ENCODE measurements at places on chromosomes 5 and 9. TPM values are rescaled to one million over a fixed set of nuclear protein-coding genes. Genes with fewer than 3 reads are reported as not detected.
A peak's percentile ranks its signal among the peaks of the same experiment; 100 is the strongest.

Gene SLC36A2
- 1.8 TPM for total RNA-seq

GRCh38 chr5:35816881-35817521, 39.7 kb upstream of the IL7R start:
- no peak overlapping the region for H3K27ac ChIP-seq
- DNase-seq, result no peak
- H3K36me3 ChIP-seq, result no peaks in the 10 kb centered on the region
- H3K4me1 ChIP-seq, result no peaks in the 10 kb centered on the region
- no peak overlapping the region for H3K4me3 ChIP-seq
- no peaks in the 10 kb centered on the region for H3K27me3 ChIP-seq

- H3K4me1 ChIP-seq, result no peaks in the 10 kb centered on the region
- H3K36me3 ChIP-seq, result no peaks in the 10 kb centered on the region
- H3K27me3 ChIP-seq, result no peaks in the 10 kb centered on the region
- H3K27ac ChIP-seq, result no peak overlapping the region
- no peak overlapping the region for H3K4me3 ChIP-seq
- DNase-seq, result peak; percentile 23
These were observed 43.9 kb upstream of the RNF130 start for GRCh38 chr5:180115326-180116076.

GRCh38 chr5:73311291-73312110, 137.1 kb downstream of the FOXD1 start:
- no peaks in the 10 kb centered on the region for H3K36me3 ChIP-seq
- H3K4me1 ChIP-seq, result peaks cover 5% of the 10 kb centered on the region
- DNase-seq, result peak; percentile 88

Gene PCDHGA12
- total RNA-seq, result 4.0 TPM

DNA sequence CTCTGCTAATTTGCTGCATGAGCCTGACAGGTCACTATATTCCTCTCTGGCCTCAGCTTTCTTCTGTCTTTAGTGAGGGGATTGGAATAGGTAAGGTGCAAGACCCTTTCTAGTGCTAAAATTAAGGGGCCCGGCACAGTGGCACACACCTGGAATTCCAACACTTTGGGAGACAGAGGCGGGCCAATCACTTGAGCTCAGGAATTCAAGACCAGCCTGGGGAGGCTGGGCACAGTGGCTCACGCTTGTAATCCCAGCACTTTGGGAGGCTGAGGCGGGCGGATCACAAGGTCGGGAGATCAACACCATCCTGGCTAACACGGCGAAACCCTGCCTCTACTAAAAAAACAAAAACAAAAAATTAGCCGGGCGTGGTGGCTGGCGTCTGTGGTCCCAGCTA, 37.2 kb downstream of the EGR1 start:
- peaks cover 2% of the 10 kb centered on the region for H3K36me3 ChIP-seq
- no peak for DNase-seq
- no peaks in the 10 kb centered on the region for H3K4me1 ChIP-seq
- no peak overlapping the region for H3K27ac ChIP-seq
- no peak overlapping the region for H3K4me3 ChIP-seq

DNA sequence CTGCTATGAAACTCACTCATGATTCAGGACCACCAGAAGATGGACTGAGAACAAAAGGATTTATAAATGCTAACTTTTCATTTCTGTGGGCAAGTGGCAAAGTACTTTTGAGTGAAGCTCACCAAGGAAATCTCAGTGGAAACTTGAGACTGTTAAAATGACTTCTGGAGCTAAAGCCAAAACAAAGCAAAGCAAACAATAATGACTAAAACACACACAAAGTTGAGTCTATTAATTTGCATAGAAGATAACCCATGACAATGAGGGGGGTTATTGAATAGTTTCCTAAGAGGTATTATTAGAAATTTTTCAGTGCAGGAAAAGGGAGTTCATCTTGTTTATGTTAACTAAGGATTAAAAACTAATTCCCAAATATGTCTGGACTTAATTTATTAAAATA, 612.8 kb upstream of the FAM174A start:
- DNase-seq, result no peak
- no peaks in the 10 kb centered on the region for H3K27me3 ChIP-seq
- no peaks in the 10 kb centered on the region for H3K36me3 ChIP-seq
- H3K27ac ChIP-seq, result no peak overlapping the region

- peaks cover 19% of the 10 kb centered on the region for H3K4me1 ChIP-seq
- H3K27me3 ChIP-seq, result no peaks in the 10 kb centered on the region
- no peaks in the 10 kb centered on the region for H3K36me3 ChIP-seq
- H3K4me3 ChIP-seq, result no peak overlapping the region
- DNase-seq, result no peak
These were observed 2.3 kb downstream of the MAN2A1 start for GRCh38 chr5:109691996-109692395.

DNA sequence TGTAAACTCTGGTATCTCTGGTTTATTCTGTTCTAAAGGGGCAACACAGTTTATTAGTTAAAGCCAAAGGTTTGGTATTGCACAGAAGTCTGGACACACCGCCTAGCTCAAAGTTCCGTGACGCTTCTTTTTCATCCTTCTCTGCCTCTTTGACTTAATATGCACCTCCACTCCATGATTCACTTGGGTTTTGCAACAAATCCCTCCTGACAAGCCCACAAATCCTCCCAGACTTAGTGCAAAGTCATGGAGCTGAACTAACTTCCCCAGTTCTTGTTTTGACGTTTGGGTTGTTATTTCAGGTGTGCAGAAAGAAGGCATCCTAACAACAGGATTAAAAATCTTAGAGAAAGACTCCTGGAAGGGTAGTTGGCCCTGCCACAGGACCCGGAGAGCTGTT, 441.6 kb upstream of the DMAC1 start:
- no peak overlapping the region for H3K4me3 ChIP-seq
- no peak for DNase-seq
- H3K27ac ChIP-seq, result no peak overlapping the region
- H3K27me3 ChIP-seq, result no peaks in the 10 kb centered on the region
- no peaks in the 10 kb centered on the region for H3K36me3 ChIP-seq

- no peak for DNase-seq
- no peaks in the 10 kb centered on the region for H3K27me3 ChIP-seq
- no peaks in the 10 kb centered on the region for H3K4me1 ChIP-seq
These were observed 51.4 kb downstream of the PFDN1 start for GRCh38 chr5:140251527-140251973.

GRCh38 chr5:177981296-177982071, 14.6 kb downstream of the PROP1 start:
- DNase-seq, result no peak
- no peak overlapping the region for H3K4me3 ChIP-seq
- no peak overlapping the region for H3K27ac ChIP-seq
- no peaks in the 10 kb centered on the region for H3K4me1 ChIP-seq

Gene OR2V1
- not detected for total RNA-seq

- no peaks in the 10 kb centered on the region for H3K36me3 ChIP-seq
- H3K27ac ChIP-seq, result no peak overlapping the region
- H3K4me3 ChIP-seq, result no peak overlapping the region
- H3K4me1 ChIP-seq, result peaks cover 7% of the 10 kb centered on the region
These were observed 25.7 kb upstream of the KLF9 start for GRCh38 chr9:70439991-70440706.

Gene LHX2
- not detected for total RNA-seq

DNA sequence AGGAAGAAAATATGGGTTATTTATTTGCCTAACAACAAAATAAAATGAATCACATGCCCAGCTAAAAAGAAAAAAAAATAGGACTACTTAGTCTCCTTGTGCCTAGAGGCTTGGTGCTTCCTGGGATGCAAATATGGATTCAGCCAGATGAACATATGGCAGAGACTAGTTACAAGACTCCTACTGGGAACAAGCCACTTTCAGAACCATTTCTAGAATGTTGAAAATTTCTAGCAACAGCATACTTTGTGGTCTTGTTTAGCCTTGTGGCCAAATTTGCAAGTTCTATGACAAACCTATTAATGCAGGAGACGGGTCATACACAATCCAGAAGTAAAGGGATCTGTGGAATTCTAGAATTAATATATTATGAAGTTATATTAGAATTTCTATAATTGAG, 198.7 kb downstream of the CHSY3 start:
- H3K4me3 ChIP-seq, result no peak overlapping the region
- no peak overlapping the region for H3K27ac ChIP-seq
- H3K27me3 ChIP-seq, result no peaks in the 10 kb centered on the region
- no peaks in the 10 kb centered on the region for H3K36me3 ChIP-seq

- no peaks in the 10 kb centered on the region for H3K36me3 ChIP-seq
- H3K4me3 ChIP-seq, result no peak overlapping the region
- no peak for DNase-seq
- H3K27me3 ChIP-seq, result no peaks in the 10 kb centered on the region
- no peak overlapping the region for H3K27ac ChIP-seq
These were observed 254.3 kb downstream of the MAST4 start for GRCh38 chr5:66850354-66851075.

GRCh38 chr9:131191857-131192256, 66.5 kb downstream of the NUP214 start:
- peaks cover 13% of the 10 kb centered on the region for H3K36me3 ChIP-seq
- H3K27ac ChIP-seq, result no peak overlapping the region
- no peak for DNase-seq
- H3K4me1 ChIP-seq, result no peaks in the 10 kb centered on the region

DNA sequence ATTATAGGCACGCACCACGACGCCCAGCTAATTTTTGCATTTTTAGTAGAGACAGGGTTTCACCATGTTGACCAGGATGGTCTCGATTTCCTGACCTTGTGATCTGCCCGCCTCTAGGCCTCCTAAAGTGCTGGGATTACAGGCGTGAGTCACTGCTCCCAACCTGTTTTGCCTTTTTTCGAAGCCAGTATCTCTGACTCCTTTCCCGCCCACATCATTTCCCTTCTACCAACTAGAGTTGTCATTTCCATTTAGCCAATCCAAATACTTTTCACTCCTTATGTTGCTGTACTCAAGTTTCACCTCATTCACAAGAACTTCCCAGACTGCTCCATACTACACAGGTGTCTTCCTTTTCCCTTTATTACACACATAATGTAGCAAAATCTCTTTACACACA, 502.6 kb upstream of the CDH6 start:
- no peak overlapping the region for H3K27ac ChIP-seq
- DNase-seq, result no peak
- H3K4me1 ChIP-seq, result no peaks in the 10 kb centered on the region
- H3K36me3 ChIP-seq, result no peaks in the 10 kb centered on the region

- no peak overlapping the region for H3K27ac ChIP-seq
- H3K4me1 ChIP-seq, result peaks cover 4% of the 10 kb centered on the region
- H3K36me3 ChIP-seq, result no peaks in the 10 kb centered on the region
- H3K4me3 ChIP-seq, result no peak overlapping the region
- no peaks in the 10 kb centered on the region for H3K27me3 ChIP-seq
These were observed 149.5 kb downstream of the C9orf50 start for GRCh38 chr9:129471201-129472019.

GRCh38 chr5:72234265-72234700, 85.8 kb downstream of the MRPS27 start:
- no peaks in the 10 kb centered on the region for H3K4me1 ChIP-seq
- no peaks in the 10 kb centered on the region for H3K27me3 ChIP-seq
- H3K4me3 ChIP-seq, result no peak overlapping the region
- no peak for DNase-seq

- no peaks in the 10 kb centered on the region for H3K36me3 ChIP-seq
- H3K4me3 ChIP-seq, result no peak overlapping the region
- no peak overlapping the region for H3K27ac ChIP-seq
- H3K4me1 ChIP-seq, result no peaks in the 10 kb centered on the region
- no peaks in the 10 kb centered on the region for H3K27me3 ChIP-seq
These were observed 17.4 kb downstream of the ENC1 start for GRCh38 chr5:74623006-74623611.

- H3K4me1 ChIP-seq, result peaks cover 12% of the 10 kb centered on the region
- no peak for DNase-seq
- no peak overlapping the region for H3K4me3 ChIP-seq
- H3K36me3 ChIP-seq, result no peaks in the 10 kb centered on the region
These were observed 2.4 kb upstream of the DAB2 start for GRCh38 chr5:39427229-39427628.

Gene PCSK1
- total RNA-seq, result 1.0 TPM

GRCh38 chr9:6833518-6834192, 75.9 kb downstream of the KDM4C start:
- H3K36me3 ChIP-seq, result peaks cover 2% of the 10 kb centered on the region
- no peak for DNase-seq
- no peaks in the 10 kb centered on the region for H3K27me3 ChIP-seq
- no peak overlapping the region for H3K4me3 ChIP-seq

DNA sequence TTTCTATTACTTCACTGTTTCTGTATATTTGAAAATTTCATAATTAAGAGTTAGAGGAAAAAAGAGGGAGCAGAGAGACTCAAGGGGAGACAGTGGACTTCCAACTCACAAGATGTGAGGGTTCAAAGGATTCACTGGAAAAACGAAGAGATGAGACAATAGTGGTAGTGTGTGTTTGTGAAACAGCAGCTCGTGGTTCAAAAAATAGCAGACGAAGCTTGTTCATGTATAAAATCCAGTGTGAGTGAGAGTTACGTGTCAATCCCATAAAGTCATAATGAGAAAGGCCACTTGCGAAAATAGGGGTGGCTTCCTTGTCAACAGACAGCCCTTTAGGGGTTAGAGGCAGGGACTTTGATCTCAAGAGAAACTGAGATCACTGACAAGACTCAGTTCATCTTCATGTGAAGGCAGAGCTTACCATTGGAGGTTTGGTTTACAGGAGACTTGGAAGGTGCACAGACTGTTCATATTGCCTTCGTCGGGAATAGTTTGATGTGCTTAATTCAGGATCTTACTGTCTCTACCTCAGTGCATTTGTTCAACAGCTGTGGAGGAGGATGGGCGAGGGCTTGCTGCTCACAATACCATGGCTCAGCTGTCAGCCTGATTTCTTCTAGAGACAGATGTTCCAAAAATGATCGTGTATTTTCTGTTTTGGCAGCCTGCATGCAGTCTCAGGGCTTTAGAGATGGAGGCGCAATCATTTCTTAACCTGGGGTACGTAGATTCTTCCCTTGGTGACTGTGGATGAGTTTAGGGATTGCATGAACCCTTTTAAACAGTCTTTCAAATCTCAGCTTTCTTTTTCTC, 105.7 kb upstream of the KLF9 start:
- no peaks in the 10 kb centered on the region for H3K4me1 ChIP-seq
- H3K27me3 ChIP-seq, result no peaks in the 10 kb centered on the region
- DNase-seq, result peak; percentile 7
- H3K4me3 ChIP-seq, result no peak overlapping the region

Gene HTR4
- 0.22 TPM for total RNA-seq

GRCh38 chr5:346229-346935, 24.9 kb downstream of the AHRR start:
- H3K4me1 ChIP-seq, result no peaks in the 10 kb centered on the region
- H3K4me3 ChIP-seq, result no peak overlapping the region
- H3K27ac ChIP-seq, result no peak overlapping the region
- no peaks in the 10 kb centered on the region for H3K36me3 ChIP-seq
- H3K27me3 ChIP-seq, result no peaks in the 10 kb centered on the region

- no peaks in the 10 kb centered on the region for H3K36me3 ChIP-seq
- DNase-seq, result no peak
- H3K4me1 ChIP-seq, result no peaks in the 10 kb centered on the region
- no peaks in the 10 kb centered on the region for H3K27me3 ChIP-seq
- no peak overlapping the region for H3K27ac ChIP-seq
- H3K4me3 ChIP-seq, result no peak overlapping the region
These were observed 1755.4 kb upstream of the ACO1 start for GRCh38 chr9:30628915-30629567.

GRCh38 chr5:159978358-159978757, 30.6 kb upstream of the TTC1 start:
- H3K36me3 ChIP-seq, result no peaks in the 10 kb centered on the region
- no peak overlapping the region for H3K4me3 ChIP-seq
- H3K27me3 ChIP-seq, result peaks cover 3% of the 10 kb centered on the region
- H3K27ac ChIP-seq, result no peak overlapping the region
- DNase-seq, result no peak

Measured in kidney (tissue), 22 donors.